ENCODE measurements at places on chromosomes 13 and 19.

- H3K36me3 ChIP-seq = no peaks in the 10 kb centered on the region
- no peak overlapping the region for H3K4me3 ChIP-seq
- H3K27me3 ChIP-seq = peaks cover 81% of the 10 kb centered on the region
- no peak for DNase-seq
- no peak overlapping the region for H3K27ac ChIP-seq
Measured at GRCh38 chr19:6587998-6588507, 2.9 kb downstream of the CD70 start.

GRCh38 chr19:37725181-37725580 is 5.6 kb upstream of the ZNF607 start:
- H3K36me3 ChIP-seq = no peaks in the 10 kb centered on the region
- no peak overlapping the region for H3K27ac ChIP-seq
- no peaks in the 10 kb centered on the region for H3K27me3 ChIP-seq
- DNase-seq = no peak
- no peaks in the 10 kb centered on the region for H3K4me1 ChIP-seq

DNA sequence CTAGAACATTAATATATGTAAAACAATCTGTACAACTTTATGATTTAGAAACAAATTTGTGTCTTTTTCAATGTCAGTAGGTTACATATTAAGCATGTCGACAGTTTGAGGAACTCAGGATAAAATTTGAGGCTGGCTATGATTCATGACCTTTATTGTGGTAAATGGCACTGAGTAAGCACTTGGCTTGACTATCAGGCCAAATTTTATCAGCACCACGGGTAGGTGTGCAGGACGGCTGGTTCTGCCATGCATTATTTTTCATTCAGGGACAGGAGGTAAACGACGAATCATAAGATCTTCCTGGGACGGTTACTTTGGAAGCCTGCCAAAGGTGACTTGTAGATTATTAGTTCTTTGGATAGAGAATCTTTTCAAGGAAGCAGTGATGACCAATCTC is 19.9 kb upstream of the CYP4F8 start:
- DNase-seq = no peak
- H3K27ac ChIP-seq = no peak overlapping the region
- H3K4me1 ChIP-seq = no peaks in the 10 kb centered on the region
- H3K36me3 ChIP-seq = no peaks in the 10 kb centered on the region
- no peak overlapping the region for H3K4me3 ChIP-seq
- H3K27me3 ChIP-seq = no peaks in the 10 kb centered on the region

DNA sequence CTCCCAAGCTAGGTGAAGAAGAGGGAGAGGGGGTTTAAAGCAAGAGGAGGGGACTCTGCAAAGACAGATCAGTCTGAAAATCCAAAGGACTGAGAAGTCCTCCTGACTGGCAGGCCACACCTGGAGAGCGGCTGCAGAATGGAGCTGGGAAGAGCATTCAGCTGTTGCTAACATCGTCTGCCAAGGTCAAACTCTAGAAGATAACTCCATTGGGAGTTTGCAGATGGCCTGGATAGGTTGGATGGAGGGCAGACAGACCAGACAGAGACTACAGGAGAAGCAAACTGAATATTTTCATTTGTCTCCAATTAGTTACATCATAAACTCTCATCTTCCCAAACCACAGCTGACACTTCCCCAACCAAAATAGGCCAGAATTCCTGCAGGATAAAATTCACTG is 19.9 kb upstream of the SHISA2 start:
- H3K27me3 ChIP-seq = peaks cover 11% of the 10 kb centered on the region
- H3K4me3 ChIP-seq = no peak overlapping the region
- no peak for DNase-seq
- H3K4me1 ChIP-seq = no peaks in the 10 kb centered on the region
- no peaks in the 10 kb centered on the region for H3K36me3 ChIP-seq

- no peak for DNase-seq
- H3K36me3 ChIP-seq = peaks cover 21% of the 10 kb centered on the region
- H3K4me3 ChIP-seq = peak overlapping the region; percentile 87
- peaks cover 42% of the 10 kb centered on the region for H3K4me1 ChIP-seq
- peak overlapping the region; percentile 100 for H3K27ac ChIP-seq
Measured at GRCh38 chr13:44435919-44436510, 62.4 kb downstream of the SERP2 start.

DNA sequence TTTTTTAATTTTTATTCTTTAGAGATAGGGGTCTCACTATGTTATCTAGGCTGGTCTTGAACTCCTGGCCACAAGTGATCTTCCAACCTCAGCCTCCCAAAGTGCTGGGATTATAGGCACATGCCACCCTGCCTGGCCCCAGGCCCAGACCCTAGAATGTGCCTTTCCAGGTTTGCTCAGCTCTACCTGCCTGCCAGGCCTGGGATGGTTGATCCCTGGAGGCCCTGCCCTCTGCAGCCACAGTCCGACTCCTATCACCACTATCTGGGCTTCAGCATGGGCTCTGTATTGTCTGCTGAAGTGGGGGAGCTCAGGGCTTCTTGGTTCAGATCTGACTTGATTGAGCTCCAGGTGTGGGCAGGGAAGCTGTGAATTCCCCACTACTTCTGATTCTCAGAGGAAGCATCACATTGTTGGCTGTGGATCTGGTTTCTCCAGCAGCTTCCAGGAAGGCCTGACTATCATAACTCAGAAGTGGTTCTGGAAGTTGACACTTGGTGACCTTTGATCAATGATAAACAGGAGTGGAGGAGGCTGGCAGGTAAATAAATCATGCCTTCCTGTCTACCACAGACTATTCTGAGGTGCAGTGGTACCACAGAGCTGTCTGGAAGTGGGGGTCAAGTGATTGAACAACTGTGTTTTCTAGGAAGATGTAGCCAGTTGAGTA is 71.9 kb downstream of the OLFM4 start:
- H3K4me1 ChIP-seq = peaks cover 18% of the 10 kb centered on the region
- no peaks in the 10 kb centered on the region for H3K36me3 ChIP-seq
- H3K4me3 ChIP-seq = no peak overlapping the region
- H3K27me3 ChIP-seq = no peaks in the 10 kb centered on the region
- no peak for DNase-seq

DNA sequence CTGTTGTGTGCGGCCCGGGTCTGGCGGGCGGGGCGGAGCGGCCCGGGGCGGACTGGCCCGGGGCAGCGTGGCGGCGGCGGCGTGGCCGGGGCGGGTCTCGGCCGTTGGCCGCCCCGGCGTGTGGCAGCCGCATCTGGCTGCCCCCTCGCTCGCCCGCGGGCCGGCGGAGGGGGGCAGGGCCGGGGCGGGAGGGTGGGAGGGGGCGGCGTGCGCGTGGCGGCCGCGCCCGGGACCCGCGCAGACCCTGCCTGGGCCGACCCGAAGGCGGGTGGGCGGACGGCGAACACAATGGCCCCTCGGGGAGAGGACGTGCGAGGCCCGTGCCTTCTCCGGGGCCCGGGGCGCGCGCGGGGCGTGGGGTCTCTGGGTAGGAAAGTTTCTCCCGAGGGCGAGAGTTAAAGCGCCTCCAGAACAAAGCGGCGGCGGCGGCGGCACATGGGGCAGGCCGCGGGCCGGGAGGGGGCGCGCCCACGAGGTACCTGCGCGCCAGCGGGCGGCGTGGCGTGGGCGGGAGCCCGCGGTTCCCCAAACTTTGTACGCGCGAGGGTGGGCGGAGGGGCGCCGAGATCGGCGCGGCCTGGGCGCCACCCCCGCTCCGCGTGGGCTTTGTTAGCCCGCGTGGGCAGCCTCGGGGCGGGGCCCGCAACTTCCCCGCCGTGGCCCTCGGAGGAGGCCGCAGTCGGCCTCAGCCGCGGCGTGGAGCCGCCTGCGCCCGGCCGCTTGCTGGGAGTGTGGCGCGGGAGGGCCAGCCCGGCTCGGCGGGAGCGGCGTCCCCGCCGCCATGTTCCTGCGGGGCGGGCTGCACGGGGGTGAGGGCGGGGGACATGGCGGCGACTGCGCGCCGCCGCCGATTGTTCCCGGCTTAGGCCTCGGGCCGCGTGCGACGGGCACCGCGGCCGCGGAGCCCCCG is 764 bp downstream of the MIR17HG start:
- DNase-seq = peak; percentile 37
- H3K27me3 ChIP-seq = peaks cover 8% of the 10 kb centered on the region
- H3K36me3 ChIP-seq = peaks cover 30% of the 10 kb centered on the region
- no peak overlapping the region for H3K27ac ChIP-seq
- H3K4me3 ChIP-seq = peak overlapping the region; percentile 63

- peak overlapping the region; percentile 62 for H3K4me3 ChIP-seq
- H3K36me3 ChIP-seq = peaks cover 2% of the 10 kb centered on the region
- H3K27ac ChIP-seq = peak overlapping the region; percentile 82
- H3K4me1 ChIP-seq = peaks cover 18% of the 10 kb centered on the region
Measured at GRCh38 chr19:35845215-35846037, 6.9 kb downstream of the NPHS1 start.

DNA sequence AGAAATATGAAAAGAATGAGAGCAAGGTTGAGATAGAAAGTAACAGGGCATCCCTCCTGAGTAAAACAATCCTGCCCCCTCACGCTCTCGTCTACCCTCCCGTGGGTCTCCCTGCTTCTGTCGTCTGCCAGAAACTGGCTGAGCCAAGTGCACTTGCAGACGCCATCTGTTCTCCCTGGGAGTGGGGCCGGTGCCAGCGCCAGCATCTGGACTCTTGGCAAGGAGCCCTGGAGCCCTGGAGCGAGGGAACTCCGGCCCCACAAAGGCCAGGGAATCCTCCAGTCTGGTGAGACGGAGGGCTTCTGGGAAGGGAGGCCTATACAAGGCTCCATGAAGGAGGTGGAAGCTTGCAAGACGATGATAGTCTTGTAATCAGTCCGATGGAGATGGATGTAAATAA is 2.3 kb upstream of the TMEM91 start:
- H3K4me3 ChIP-seq = no peak overlapping the region
- DNase-seq = no peak
- H3K27ac ChIP-seq = no peak overlapping the region
- no peaks in the 10 kb centered on the region for H3K36me3 ChIP-seq

DNA sequence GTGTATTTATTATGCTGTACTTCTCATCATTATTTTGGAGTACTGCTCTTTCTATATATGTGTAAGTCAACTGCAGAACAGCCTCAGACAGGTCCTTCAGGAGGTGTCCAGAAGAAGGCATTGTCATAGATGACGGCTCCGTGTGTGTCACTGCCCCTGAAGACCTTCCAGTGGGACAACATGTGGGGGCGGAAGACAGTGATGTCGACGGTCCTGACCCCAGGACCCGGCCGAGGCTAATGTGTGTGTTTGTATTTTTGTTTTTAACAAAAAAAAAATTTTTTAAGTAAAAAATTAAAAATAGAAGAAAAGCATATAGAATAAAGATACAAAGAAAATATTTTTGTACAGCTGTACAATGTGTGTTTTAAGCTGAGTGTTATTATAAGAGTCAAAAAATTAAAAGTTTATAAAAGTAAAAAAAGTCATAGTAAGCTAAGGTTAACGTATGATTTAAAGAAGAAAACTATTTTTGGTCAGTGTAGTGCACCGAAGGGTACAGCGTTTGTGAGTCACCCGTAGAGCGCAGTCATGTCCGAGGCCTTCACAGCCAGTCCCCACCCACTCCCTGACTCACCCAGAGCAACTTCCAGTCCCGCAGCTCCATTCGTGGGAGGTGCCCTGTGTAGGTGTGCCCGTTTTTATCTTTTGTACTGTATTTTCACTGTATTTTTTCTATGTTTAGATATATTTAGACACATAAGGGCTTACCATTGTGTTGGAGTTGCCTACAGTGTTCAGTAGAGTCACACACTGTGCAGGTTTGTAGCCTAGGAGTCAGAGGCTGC is 42.2 kb upstream of the SPACA7 start:
- H3K4me1 ChIP-seq = no peaks in the 10 kb centered on the region
- peaks cover 32% of the 10 kb centered on the region for H3K27me3 ChIP-seq
- no peak overlapping the region for H3K4me3 ChIP-seq
- DNase-seq = no peak
- H3K36me3 ChIP-seq = no peaks in the 10 kb centered on the region

DNA sequence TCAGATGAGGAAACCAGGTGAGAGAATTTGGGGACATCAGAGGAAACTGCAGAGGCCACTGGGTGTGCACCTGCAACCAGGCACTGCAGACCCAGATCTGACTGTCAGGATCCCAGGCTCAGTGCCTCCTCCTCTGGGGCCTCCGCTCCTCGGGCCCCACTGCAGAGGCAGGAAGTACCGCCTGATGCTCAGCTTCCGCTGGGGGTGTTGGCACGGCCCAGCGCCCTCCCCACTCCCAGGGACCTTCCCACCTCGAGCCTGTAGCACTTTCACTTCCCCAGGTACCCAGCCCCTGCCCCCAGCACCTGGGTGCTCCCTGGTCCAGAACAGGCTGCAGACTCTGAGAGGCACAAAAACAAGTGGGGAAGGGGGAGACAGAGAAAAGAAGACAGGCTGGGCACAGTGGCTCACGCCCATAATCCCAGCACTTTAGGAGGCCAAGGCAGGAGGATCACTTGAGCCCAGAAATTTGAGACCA is 1.4 kb upstream of the CD37 start:
- no peak for DNase-seq
- peaks cover 10% of the 10 kb centered on the region for H3K36me3 ChIP-seq
- no peak overlapping the region for H3K4me3 ChIP-seq
- H3K27me3 ChIP-seq = no peaks in the 10 kb centered on the region
- H3K27ac ChIP-seq = peak overlapping the region; percentile 76

DNA sequence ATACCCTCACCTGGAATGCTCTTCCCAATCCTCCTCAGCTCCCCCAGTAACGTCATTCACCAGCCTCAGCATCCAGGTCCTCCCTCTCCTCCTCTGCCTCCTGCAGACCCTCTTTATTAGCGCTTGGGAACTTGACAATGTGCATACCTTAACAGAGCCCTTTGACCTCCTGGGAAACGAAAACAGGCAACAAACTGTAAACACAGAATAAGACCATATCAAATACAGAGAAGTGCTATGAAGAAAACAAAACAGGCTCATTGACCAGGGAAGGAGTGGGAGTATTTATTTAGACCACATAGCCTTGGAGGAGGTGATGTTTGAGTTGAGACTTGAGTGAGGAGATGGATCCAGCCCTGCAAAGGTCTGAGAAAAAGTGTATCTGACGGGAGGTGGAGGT is 107.9 kb upstream of the SLC7A1 start:
- H3K4me1 ChIP-seq = peaks cover 10% of the 10 kb centered on the region
- H3K27me3 ChIP-seq = peaks cover 15% of the 10 kb centered on the region
- no peak overlapping the region for H3K4me3 ChIP-seq
- H3K36me3 ChIP-seq = no peaks in the 10 kb centered on the region
- no peak overlapping the region for H3K27ac ChIP-seq

DNA sequence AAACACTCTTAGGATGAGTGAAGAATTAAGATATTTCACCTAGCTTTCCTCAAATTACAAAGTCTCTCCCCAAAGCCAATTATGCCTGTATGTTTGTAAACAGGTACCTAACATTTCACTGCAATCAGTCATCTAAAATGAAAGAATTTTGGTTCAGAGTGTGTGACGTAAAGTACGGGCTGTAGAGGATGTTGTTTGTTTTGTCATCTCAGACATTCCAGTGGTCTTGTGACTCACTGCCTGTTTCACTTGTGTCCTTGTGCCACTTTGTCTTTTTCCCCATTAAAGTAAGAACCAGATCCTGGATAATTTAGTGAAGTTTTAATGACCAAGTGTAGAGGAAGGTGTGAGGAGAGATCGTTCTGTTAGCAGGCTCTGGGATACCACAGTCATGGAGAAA is 28.6 kb upstream of the EID2 start:
- no peaks in the 10 kb centered on the region for H3K36me3 ChIP-seq
- H3K27ac ChIP-seq = no peak overlapping the region
- peaks cover 26% of the 10 kb centered on the region for H3K27me3 ChIP-seq
- DNase-seq = no peak
- H3K4me3 ChIP-seq = no peak overlapping the region

GRCh38 chr19:30153326-30154210 is 211.5 kb downstream of the URI1 start:
- DNase-seq = no peak
- H3K36me3 ChIP-seq = no peaks in the 10 kb centered on the region
- H3K27me3 ChIP-seq = peaks cover 8% of the 10 kb centered on the region

Data from progenitor cell of endocrine pancreas (in vitro differentiated cells).